ENCODE measurements at places on chromosomes 3 and 15.
A peak's percentile ranks its signal among the peaks of the same experiment; 100 is the strongest.

- no peak for DNase-seq
Observed at GRCh38 chr3:128427872-128428822, 38.5 kb downstream of the DNAJB8 start.

DNA sequence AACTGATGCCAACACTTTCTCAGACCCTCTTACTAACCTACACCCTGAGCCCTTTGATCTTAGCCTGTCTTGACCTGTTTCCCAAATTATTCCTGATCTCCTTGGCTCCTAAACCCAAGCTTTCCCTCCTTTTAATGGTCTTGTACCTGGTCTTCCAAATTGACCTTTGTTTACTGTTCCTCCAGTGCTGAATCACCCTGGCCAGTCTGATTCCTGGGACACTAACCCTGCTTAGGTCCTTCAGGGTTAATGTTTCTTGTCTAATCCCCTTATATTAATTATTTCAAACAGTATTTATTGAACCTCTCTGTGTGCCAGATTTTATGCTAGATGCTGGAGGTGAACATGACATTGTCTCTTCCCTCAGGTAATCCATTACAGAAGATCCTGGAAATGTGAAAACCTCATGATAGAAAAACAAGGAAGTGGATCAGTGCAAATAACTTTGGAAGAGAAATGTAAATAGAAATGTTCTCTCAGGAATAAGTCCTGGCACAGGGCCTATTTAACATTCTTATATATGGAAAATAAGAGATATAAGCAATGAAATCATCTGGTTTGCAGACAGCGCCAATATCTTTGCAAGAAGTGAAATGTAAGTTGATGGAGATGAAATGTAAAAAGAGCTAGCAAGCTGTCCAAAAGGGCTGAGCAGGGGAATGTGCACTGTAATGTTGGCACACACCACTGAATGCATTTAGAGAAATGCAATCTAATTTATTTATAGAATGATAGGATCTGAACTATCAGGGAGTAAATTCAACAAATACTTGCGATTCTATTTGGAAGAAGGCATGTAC is 20.7 kb downstream of the HGD start:
- no peak for DNase-seq

DNA sequence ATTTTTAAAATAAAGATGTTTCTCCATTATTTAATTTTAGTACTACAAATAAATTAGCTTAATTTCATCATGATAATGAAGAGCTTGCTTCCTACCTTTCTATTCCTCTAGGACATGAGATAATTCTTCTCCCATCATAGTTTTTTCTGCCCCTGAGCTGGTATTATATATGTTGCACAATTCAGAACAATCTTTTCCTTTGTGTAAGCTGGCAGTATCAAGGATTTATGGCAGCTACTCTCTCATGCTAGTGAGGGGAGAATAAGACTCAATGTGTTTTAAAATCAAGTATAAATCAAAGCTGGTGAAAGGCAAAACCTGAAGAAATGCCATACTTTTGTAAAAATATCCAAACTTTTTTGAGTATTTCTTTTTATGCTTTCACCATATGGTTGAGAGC is 1405.3 kb downstream of the SI start:
- no peak for DNase-seq

- DNase-seq = no peak
Observed at GRCh38 chr15:80606511-80607071, 88.5 kb upstream of the ABHD17C start.

GRCh38 chr3:123067689-123068600 is 1.1 kb downstream of the PDIA5 start:
- DNase-seq = peak; percentile 58

GRCh38 chr3:37989821-37990480 is 635 bp upstream of the VILL start:
- no peak for DNase-seq

GRCh38 chr3:189099505-189100290 is 72.1 kb upstream of the TPRG1 start:
- no peak for DNase-seq

DNA sequence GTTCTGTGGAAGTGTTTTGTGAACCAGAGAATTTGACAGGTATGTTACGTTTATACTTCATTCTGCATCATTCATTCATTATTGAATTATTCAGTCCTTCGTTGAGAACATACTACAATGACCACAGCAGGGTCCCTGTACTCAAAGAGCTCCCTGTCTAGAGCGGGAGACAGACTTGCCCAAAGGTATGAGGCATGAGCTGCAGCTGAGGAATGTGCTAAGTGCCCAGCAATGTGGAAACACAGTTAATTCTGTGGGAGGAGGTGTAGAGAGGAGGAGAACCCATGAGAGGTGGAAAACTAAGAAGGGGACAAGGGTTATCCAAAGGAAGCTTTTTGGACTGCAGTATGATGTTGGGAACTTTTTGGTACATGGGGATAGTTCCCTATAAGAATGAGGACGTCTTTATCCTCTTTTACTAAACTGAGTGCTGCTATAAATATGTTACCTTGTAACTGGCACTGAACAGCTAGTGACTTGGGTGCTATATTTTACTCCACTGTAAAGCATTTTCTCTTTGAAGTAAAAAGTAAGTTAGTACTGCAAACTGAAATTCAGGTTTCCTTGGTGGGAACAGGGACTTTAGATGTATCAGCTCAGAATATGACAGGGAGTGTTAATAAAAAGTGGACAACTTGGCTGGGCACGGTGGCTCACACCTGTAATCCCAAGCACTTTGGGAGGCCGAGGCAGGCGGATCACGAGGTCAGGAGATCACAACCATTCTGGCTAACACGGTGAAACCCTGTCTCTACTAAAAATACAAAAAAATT is 5.7 kb downstream of the SMAD3 start:
- no peak for DNase-seq

DNA sequence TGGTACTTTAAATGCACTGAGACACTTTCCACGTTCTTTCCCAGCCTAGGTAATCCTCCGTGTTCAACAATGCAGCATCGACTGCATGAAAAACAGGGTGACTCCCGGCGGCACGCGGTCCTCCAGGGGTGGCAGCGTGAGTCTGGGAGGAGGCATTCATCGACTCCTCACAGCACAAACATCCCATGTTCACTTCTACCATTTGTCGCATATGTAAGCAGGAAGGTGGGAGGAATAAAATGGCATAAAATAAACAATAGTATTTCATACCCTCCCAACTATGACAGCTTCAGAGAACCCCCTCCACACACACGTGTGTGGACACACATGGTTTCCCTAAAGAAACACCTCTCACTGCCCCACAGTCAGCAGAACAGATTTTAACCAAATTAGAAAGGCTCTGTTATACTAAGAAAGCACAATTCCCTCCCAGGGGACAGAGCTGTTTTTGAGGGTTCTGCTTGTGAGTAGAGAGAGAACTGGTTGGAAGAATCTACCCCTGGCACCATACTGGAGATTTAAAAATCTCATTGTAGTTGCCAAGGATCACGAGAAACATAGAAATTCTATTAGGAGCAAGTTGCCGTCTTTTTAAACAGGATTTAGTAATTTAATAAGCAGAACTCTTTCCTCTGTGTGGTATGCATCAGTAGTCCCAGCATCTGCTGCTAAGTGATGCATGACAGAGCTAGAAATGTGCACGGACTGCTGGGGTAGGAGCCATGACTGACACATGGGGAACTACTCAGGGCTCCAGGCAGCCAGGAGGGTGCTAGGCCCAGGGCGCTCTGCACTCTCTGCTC is 6.0 kb downstream of the FAM43A start:
- DNase-seq = peak; percentile 68

DNA sequence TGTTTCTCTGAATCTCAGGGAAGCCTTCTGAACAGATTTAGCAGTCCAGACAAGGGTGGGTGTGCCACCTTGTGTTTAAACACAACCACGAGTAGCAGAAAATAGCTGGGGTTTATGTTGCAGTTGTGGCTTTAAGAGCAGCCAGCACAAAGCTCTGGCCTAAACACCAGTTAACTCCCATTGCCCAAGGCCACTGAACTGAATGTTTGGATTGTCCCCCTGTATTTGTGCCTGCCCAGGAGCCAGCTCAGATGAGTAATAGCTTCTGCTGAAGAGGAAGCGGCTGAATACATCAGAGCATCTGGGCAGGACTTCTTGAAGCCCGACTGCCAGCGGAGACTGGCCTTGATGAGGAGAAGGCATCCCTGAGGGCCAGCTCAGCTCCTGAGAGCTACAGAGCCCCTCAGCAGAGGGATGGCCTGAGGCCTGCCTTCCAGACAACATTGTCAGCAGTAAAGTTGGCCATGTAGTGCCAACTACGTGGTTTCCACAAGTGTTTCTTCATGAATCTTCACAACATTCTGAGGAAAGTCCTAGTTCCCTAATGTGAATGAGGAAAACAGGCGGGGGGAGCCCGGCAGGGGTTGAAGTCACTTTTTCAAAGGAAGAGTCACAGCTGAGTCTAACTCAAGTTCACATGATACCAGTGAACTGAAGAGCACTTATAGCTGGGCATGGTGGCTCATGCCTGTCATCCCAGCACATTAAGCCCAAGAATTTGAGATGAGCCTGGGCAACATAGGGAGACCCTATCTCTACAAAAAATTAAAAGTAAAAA is 65.8 kb upstream of the ZBTB38 start:
- DNase-seq = peak; percentile 50

DNA sequence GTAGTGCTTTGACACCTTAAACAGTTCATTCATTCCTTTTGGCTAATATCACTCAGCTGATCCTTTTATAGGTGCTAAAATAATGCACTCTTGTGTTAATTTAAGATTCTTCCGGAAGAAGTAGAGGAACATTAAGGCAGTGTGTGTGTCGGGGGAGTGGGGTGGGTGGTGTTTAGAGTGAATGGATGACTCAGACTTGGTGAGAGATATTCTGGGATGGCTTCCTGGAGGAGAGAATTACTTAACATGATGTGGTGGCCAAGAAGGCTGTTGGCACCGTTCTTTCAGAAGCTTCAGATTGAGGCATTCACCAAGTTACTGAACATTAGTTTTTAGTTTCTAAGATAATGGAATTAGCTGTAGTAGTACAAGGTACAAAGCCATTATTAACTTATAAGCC is 125.6 kb upstream of the ROPN1 start:
- peak; percentile 81 for DNase-seq

GRCh38 chr15:70328679-70329115 is 231.0 kb upstream of the TLE3 start:
- DNase-seq = no peak

DNA sequence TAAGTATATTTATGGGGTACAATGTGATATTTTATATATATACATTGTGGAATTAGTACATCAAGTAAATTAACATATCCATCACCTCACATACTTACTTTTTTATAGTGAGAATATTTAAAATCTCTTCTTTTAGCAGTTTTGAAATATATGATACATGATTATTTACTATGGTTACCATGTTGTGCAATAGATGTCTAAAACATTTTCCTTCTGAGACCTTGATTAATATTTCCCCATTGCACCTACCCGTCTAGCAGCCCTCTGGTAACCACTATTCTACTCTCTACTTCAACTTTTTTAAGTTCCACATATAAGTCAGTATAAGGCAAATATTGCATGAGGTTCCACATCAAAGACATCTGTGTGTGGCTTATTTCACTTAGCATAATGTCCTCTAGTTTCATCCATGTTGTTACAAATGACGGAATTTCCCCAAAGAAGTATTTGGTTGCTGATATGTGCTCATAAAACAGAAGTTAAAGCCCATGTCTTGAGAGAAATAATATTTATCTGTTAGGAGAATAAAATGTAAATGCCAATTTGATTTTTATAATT is 29.6 kb upstream of the NFKBIZ start:
- DNase-seq = no peak

DNA sequence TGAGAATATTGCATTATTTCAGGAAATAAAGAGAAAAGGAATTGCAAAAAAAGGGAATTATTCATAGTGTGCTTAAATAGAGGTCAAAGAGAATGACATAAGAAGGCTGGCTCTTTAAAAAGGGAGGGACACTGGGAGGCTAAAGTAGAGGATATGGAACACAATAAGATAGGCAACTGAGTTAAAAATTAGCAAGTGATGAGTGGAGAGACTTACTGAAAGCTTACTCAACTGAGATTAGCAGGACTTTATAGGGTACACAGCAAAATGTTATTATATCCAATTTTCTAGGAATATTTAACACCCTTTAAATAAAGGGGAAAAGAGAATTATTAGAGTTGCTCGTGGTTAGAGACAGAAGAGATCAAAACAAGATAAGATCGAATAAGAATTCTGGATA is 375.2 kb downstream of the LSAMP start:
- DNase-seq = no peak

- no peak for DNase-seq
Observed at GRCh38 chr3:76400141-76400540, 614.8 kb upstream of the ZNF717 start.
